ENCODE measurements at places on chromosomes 2 and 18. TPM values are rescaled to one million over a fixed set of nuclear protein-coding genes. Genes with fewer than 3 reads are reported as not detected.

Gene MEP1B
- not detected for total RNA-seq

Gene SLC16A14
- 6.1 TPM for total RNA-seq

Gene NEURL3
- total RNA-seq = 0.16 TPM

Gene KCNIP3
- total RNA-seq = 1.6 TPM

Gene CCL20
- total RNA-seq = not detected

Gene LBX2
- total RNA-seq = 3.8 TPM

Gene HAUS1
- 34.5 TPM for total RNA-seq

Gene MYO1B
- total RNA-seq = 84.0 TPM

Gene ZNF2
- total RNA-seq = 10.2 TPM

Gene NCL
- total RNA-seq = 107 TPM

Gene GPR35
- 0.52 TPM for total RNA-seq

Gene ZNF521
- total RNA-seq = 17.0 TPM

Gene RND3
- 557 TPM for total RNA-seq

Gene SH3RF3
- 1.9 TPM for total RNA-seq

Gene SCN7A
- 14.3 TPM for total RNA-seq

Gene OTOF
- total RNA-seq = under 0.01 TPM

Gene BMP10
- not detected for total RNA-seq

Gene FABP1
- 0.09 TPM for total RNA-seq

Gene SULT1C4
- not detected for total RNA-seq

Gene DES
- total RNA-seq = 2.4 TPM

Gene UGT1A4
- not detected for total RNA-seq

Gene C2orf81
- total RNA-seq = 1.4 TPM

Gene HOXD13
- not detected for total RNA-seq

Gene FHL2
- total RNA-seq = 85.7 TPM

Gene KIAA2012
- total RNA-seq = not detected

Gene CLEC4F
- not detected for total RNA-seq

Gene INSIG2
- total RNA-seq = 4.1 TPM

Gene SERPINB10
- total RNA-seq = not detected

Gene ANKRD30BL
- total RNA-seq = not detected

Gene ACMSD
- not detected for total RNA-seq

Gene PIAS2
- total RNA-seq = 17.7 TPM

Gene VIL1
- not detected for total RNA-seq

Gene PLEKHH2
- total RNA-seq = 4.4 TPM

Gene GNLY
- total RNA-seq = not detected

Gene SDC1
- total RNA-seq = 8.0 TPM

Gene RUFY4
- not detected for total RNA-seq

Gene HOXD8
- total RNA-seq = not detected

Gene ZC3H6
- total RNA-seq = 4.3 TPM
